ENCODE measurements at places on chromosomes 5 and 9.

- no peak for DNase-seq
Measured at GRCh38 chr5:96930058-96930457, 5.8 kb upstream of the LNPEP start.

GRCh38 chr5:116778651-116779280 lies 204.1 kb upstream of the SEMA6A start:
- DNase-seq: no peak

- no peak for DNase-seq
Measured at GRCh38 chr5:17432569-17432968, 65.5 kb upstream of the TAF11L2 start.

GRCh38 chr5:137957948-137958347 lies 68.7 kb downstream of the PKD2L2 start:
- no peak for DNase-seq

DNA sequence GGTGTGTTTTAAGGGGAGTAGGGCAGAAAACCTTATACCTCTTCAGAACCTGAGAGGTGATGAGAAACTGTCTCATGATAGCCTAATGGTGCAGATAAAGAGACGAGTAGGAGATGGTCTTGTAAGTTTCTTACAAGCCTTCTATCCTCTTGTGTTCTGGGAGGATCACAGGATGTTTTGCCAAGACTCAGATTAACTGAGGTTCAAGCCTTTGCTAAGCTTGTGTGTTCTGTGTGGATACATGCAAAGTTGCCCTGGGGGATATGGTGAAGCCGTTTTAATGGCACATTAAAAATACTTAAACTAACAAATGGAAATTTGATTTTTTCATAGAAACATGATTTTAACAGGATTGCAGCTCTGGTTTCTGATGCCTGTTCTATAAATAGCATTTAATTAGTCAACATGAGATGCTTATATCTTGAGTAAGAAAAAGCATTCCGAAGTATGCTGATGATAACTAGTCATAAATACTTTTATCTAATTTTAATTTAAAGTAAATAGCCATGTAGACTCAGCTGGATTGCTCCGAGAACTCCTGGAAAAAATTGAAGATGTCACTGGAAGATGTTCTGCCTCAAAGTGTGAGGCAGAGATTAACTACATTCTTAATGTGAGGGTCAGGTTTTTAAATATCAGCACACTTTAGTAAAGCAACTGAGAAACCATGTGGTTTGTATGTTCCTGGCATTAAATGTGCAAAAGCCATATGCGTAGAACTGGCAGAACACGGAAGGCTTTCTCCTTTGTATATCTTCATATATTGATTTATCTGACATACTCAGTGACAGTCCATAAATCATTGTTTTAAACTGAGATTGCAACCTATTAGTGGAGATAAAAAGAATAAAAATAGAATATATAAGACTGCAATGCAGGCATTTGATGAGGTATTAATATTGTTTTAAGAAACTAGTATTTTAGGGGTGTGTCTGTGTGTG lies 53.7 kb downstream of the IPO11 start:
- DNase-seq: no peak

GRCh38 chr9:125374443-125375309 lies 113.0 kb downstream of the GAPVD1 start:
- peak; percentile 78 for DNase-seq

GRCh38 chr5:151123897-151124751 lies 33.5 kb downstream of the ANXA6 start:
- peak; percentile 89 for DNase-seq

GRCh38 chr9:106974341-106974740 lies 111.4 kb downstream of the ZNF462 start:
- no peak for DNase-seq

DNA sequence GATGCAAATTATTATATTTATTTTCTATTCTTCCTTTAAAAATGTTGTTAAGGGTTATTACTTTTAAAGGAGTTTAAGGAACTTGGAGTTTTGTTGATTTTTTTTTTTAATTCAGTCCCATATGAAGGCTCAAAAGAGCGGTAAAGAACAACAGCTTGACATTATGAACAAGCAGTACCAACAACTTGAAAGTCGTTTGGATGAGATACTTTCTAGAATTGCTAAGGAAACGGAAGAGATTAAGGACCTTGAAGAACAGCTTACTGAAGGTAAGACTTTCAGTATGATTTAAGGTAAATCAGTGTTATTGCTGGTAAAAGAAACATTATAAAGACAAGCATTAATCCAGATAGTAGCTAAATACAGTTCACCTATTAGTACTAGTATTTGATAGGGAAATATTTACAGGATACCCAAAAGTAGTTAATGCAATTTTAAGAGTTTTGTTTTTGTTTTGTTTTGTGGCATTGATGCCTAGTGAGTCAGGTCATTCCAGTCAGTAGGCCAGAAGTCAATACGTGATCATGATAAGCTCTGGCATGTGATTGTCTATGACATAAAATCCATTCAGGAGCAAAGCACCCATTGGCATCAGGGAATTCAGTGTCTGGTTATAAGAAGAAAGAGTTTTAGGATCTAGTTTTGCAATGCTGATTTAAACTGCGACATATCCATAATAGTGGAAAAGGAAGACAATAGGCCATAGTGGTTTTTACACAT lies 49.2 kb downstream of the CNTRL start:
- DNase-seq: no peak

GRCh38 chr5:134570365-134570758 lies 44.9 kb downstream of the JADE2 start:
- no peak for DNase-seq

DNA sequence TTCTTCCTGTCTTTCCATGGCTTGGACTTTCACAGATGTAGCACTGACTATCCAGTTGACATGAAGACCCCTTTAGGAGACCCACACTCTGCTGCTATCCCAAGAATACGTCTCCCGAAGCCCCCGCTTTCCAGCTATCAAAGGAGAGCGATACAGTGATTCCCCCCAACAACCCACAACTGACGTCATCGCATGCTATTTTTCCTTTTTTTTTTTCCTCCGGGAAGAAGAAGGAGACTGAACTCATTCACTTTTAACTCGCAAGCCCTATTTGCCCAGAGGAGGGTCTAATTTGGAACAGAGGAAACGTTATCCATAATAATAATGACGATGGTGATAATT lies 2.1 kb downstream of the PAPPA start:
- DNase-seq: no peak

DNA sequence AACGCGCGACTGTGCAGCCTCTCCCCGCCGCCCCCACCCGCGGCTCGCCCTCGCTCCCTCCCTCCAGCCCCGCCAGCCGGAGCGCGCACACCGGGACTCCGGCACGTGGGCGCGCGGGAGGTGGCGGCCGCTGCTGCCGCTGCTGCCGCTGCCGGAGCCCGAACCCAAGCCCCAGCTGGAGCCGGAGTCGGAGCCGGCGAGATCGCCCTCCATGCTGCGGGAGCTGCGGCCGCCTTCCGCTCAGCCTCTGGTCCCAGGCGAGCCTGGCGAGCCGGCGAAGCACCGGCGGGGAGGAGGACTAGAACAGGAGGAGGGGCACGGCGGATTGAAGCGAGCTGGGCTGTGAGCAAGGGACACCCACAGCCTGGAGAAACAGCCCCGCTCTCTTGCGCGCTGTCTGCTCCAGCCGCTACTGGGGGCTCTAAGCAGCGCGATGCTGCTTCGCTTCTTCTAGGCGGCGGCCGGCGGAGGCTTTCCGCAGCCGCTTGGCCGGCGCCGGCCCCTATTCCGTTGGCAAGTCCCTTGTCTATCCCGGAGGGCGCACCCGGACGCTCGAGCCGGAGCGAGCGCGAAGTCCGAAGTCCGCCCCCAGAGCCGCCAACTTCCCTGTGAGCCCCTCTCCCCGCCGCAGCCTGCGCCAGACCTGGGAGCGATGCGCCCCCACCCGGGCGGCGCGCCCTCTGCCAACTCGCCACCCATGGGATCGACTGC lies 598.7 kb upstream of the SGCD start:
- DNase-seq: no peak

DNA sequence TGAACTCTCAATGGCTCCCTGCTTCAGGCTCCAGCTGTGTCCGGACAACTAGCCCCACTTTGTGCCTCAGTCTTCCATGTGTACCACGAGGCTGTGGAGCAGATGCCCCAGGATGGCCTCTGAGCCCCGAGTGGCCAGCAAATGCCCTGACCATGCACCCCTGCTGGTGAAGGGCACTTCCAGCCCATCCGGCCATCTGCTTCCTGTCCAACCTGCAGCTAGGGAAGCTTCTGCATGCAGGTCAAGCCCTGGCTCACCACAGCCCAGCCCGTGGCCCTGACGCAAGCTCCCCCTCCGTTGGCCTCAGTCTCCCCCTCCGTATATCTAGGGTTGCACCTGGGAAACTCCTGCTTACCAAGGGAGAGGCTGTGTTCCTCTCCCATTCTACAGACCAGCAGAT lies 4.8 kb downstream of the NINJ1 start:
- no peak for DNase-seq

DNA sequence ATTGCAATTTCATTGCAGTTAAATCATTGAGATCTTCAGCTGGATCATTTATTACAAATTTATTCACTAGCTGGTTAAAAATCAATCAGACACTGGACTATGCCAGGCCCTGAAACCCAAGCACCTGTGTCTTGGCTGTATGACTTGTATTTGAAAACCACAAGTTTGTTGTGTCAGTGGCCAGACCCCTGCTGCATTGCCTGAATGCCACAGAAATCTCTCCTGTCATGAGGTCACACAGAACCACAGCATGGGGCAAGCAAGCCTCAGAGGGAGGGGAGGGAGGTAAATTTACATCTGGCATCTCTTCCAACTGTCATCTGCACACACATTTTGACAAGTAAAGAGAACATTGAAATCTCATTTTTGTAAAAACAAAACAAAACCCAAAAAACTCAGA lies 90.0 kb downstream of the ARRDC3 start:
- no peak for DNase-seq

DNA sequence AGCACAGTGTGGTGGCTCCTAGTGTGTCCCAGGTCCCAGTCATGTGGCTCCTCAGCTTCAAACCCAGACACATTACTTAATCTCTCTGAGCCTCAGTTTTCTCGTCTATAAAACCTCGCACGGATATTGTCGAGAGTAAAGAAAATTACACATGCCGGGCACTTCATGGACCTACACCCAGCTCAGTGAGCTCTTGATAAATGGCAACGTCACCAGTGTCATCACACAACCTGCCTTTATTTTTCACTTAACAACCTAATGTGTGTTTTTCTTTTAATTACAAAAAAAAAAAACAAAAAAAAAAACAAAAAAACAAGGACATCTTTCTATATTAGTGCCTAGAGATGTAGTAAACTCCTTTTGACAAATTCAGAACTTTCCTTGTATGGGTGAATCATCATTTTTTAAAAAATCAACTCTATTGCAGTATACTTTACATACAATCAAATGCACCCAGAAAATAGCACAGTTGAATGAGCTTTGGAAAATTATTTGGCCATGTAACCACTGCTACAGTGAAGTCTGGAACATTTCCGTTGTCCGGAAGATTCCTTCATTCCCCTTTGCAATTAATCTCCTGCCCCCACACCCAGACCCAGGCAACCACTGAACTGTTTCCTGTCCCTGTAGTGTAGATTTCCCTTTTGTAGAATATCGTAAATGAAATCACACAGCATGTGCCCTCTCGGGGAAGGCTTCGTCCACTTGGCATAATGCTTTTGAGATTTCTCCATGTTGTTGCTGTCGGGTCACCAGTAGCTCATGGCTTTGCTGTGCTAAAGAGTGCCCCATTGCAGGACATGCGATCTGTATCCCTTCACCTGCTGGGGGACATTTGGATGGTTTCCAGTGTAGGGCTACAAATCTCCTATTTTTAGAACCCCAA lies 100.4 kb upstream of the LARP1 start:
- DNase-seq: no peak

DNA sequence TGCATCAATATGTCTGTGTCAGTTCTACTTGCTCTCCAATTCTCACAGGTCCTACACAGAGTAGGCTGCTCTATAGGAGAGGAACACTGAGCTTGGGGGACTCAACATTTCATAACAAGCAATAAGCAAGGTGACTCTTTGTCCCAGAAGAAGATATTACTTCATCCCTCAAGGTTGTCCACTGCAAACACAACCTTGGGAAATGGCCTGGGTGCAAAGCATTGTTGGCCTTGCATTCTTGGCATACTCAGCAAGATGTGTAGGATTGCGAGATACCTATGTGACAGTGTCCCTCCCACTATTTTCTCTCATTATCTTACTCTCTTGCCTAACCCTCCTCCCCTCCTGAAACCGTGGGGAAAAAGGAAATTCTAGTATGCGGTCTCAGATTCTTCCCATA lies 169.8 kb upstream of the FREM1 start:
- DNase-seq: no peak

- no peak for DNase-seq
Measured at GRCh38 chr9:86994231-86994630, 46.9 kb upstream of the GAS1 start.

DNA sequence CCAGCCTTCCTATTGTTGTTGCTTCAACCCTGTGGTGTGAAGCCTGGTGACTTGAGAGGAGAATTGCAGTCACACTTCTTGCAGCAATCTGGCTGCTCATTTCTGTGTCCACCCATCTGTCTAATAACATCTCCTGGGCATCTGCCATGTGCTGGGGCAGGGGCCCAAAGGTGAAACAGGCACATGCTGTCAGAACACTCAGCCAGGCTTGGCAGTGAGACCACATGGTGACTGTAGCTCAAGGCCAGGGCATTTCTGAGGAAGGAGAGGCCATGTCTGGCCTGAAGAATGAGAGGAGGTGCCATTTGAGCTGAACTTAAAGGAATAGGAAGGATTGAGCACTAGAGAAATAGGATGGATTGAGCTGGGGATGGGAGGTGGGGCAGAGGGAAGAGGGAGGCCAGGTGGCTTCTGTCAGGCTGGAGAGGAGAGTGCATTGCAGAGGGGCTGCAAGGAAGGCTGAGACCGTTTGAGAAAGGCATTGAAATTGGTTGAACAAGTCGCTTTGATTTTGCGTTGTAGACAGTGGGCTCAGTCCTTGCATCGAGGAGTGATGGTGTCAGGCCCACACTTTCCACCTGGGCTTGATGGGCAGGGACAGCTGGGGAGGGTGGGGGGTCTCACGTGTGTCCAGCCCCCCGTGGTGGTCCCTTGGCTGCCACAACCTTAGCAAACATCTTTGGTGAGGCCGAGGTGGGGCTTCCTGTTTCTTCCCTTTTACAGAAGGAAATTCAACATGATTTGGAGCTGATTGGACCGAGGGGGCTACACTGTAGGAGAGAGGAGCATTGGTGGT lies 222.4 kb downstream of the CACNA1B start:
- DNase-seq: no peak

- DNase-seq: no peak
Measured at GRCh38 chr9:101032426-101032825, 3.9 kb downstream of the PLPPR1 start.

GRCh38 chr9:27940535-27940934 lies 367.3 kb upstream of the C9orf72 start:
- no peak for DNase-seq

- DNase-seq: no peak
Measured at GRCh38 chr9:109269081-109269480, 51.8 kb downstream of the EPB41L4B start.

- DNase-seq: no peak
Measured at GRCh38 chr9:35280399-35280798, 118.6 kb downstream of the UNC13B start.

GRCh38 chr5:173646692-173647091 lies 30.2 kb upstream of the BOD1 start:
- no peak for DNase-seq
